ENCODE measurements at places on chromosomes 5 and 9.

DNA sequence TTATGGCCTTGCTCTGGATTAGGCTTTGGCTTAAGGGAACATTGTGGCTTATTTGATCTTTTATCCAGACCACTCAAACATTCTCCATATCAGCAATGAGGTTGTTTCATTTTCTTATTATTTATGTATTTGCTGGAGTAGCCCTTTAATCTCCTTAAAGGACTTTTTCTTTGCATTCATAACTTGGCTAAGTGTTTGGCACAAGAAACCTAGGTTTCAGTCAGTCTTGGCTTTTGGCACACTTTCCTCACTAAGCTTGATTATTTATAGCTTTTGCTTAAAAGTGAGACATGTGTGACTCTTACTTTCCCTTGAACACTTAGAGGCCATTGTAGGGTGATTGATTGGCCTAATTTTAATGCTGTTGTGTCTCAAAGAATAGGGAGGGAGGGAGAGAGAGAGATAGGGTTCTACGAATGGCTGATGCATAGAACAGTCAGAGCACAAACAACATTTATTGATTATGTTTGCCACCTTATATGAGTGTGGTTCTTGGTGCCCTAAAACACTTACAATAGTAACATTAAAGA lies 2265.3 kb upstream of the C9orf72 start:
- ATAC-seq = no peak

DNA sequence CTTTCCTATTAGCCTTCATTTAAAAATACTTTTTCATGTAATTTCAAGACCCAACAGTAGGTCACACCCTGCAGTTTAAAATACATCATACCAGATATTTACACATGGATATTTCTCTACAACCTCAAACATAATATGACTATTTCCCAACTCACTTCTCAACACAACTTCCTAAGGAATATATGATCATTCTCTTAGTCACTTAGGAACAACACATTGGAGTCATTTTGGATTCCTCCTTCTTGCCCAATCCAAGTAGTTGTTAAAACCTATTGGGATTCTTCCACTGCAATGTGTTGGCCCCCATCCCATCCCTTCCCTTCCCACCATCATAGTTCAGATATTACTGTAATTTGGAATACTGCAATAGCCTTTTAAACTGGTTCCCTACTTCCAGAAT lies 145.5 kb downstream of the DCP2 start:
- ATAC-seq = peak; percentile 53

DNA sequence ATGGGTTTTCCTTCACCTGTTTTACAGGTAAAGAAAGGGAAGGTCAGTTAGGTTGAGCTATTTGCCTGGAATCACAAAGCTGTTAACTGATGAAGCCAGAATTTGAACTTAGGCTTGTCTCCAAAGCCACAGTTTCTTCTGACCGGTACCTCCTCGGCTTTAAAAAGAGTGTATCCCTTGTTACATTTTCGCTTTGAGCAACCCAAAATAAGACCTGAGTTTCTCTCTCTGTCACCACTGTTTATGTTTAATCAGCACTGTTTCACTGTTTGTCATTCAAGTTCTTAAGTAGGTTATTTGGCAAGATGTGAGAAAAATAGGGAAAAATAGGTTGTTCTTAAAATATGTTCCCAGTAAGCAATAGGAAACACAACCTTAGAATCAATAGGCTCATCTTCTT lies 84.6 kb downstream of the VCAN start:
- ATAC-seq = no peak

DNA sequence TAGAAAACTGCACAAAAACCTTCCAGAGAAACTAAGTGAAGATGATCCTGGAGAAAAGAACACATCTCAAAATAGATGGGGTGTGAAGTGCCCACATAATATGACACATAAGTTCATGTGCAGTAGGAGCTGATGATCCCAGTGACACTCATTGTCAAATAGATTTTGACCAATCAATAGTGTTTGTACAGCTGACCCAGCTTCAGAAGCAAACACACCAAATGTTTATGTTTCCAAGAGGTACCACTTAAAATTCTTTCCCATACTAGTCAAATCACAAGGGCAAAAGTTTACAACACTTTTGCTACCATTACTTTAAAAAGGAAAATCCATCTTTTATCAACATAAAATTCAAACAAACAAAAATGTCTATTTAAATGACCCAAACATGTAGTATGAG lies 175.0 kb downstream of the MLLT3 start:
- no peak for ATAC-seq

GRCh38 chr5:1470762-1471211 lies 25.5 kb upstream of the SLC6A3 start:
- no peak for ATAC-seq

GRCh38 chr5:158485604-158486081 lies 614.1 kb downstream of the EBF1 start:
- no peak for ATAC-seq

- peak; percentile 44 for ATAC-seq
Measured at GRCh38 chr9:37947977-37948376, 44.0 kb upstream of the SLC25A51 start.

- ATAC-seq = no peak
Measured at GRCh38 chr5:112418659-112419163, 366 bp downstream of the EPB41L4A start.

Data from esophagus mucosa (tissue), 1 donor.